ENCODE measurements at places on chromosomes 1 and 21.

- DNase-seq = no peak
Measured at GRCh38 chr1:109864930-109865612, 45.6 kb upstream of the CSF1 start.

- no peak for DNase-seq
Measured at GRCh38 chr1:167934426-167935215, 1.9 kb upstream of the DCAF6 start.

DNA sequence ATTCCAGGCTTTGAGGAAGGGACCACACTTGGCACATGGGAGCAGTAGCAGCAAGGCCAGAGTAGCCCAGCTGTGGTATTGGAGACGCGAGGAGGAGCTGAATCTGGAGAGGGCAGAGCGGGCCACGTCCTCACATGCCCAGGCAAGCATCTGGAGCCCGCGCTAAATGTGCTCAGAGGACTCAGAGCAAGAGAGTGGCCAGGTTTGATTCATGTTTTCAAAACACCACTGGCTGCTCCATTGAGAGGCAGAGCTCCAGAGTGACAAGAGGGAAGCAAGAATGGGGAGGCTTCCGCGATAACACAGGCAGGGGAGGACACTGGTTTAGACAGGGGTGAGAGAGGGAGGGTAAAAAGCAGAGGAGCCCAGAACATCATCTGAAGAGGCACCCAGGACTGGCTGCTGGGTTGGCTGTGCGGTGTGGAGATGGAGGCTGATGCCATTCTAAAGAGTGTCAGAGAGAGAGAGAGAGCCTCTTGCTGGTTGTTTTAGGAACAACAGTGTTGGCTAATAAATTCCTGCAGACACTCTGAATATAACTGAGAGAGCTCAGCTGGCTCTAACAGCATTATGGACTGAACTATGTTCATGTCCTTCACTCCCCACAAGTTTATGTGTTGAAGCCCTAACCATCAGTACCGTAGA lies 32.3 kb downstream of the RCAN1 start:
- DNase-seq = no peak

DNA sequence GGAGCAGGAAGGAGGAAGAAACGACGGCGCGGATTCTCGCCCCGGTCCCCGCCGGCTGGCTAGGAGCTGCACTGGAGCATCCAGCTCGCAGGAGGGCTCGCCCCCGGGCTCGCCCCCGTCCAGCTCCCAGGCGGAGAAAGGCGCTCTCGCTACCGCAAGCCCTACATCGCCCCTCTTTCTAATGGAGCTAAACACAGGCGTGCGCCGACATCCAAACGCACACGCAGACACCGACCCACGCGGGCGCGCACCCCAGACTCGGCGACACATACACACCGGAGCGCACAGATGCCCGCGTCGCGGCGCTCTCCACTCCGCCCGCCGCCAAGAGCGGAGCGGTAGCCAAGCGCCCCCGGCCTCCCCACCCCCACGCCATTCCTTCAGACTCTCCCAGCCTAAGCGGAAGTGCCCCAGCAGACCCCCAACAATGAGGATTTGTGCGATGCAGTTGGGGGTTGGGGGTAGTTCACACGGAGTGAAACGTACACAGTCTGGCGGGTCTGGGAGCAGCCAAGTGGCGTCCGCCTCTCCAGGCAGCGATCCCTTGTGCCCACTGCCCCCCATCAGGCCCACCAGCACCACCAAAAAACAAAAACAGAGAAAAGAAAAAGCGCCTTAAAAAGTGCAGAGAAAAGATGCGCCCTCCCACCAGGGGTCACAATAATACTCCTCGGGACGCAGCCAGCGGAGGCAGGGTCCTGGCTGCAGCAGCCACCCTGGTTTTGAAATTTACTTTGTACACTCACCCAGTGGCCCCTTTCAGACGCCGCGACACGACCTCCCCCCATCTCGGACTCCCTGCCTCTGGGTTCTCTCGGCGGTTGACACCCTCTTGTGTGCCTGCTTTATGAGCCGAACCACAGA lies 1.4 kb downstream of the DAB1 start:
- DNase-seq = no peak

- DNase-seq = no peak
Measured at GRCh38 chr1:187396226-187396625, 567.5 kb downstream of the PLA2G4A start.

GRCh38 chr1:232123775-232124659 lies 497.4 kb downstream of the DISC1 start:
- DNase-seq = no peak

GRCh38 chr1:168297019-168297730 lies 16.5 kb downstream of the TBX19 start:
- no peak for DNase-seq

- DNase-seq = no peak
Measured at GRCh38 chr1:96308314-96308713, 413.3 kb upstream of the PTBP2 start.

- DNase-seq = no peak
Measured at GRCh38 chr1:11800756-11801433, 4.9 kb downstream of the MTHFR start.

- no peak for DNase-seq
Measured at GRCh38 chr1:47758341-47759250, 238.6 kb downstream of the TRABD2B start.

- no peak for DNase-seq
Measured at GRCh38 chr1:172733815-172734214, 74.9 kb downstream of the FASLG start.

DNA sequence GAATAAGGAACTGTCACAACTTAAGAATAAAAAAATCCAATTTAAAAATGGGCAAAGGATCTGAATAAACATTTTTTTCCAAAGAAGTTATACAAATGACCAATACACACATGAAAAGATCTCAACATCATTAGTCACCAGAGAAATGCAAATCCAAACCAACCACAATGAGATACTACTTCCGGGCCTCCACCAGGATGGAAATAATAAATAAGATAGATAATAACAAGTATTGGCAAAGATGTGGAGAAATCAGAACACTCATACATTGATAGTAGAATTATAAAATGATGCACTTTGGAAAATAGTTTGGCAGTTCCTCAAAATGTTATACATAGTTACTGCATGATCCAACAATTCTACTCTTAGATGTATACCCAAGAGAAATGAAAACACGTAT lies 18.7 kb downstream of the ZSWIM5 start:
- no peak for DNase-seq

- DNase-seq = no peak
Measured at GRCh38 chr1:100718581-100718980, 961 bp upstream of the VCAM1 start.

DNA sequence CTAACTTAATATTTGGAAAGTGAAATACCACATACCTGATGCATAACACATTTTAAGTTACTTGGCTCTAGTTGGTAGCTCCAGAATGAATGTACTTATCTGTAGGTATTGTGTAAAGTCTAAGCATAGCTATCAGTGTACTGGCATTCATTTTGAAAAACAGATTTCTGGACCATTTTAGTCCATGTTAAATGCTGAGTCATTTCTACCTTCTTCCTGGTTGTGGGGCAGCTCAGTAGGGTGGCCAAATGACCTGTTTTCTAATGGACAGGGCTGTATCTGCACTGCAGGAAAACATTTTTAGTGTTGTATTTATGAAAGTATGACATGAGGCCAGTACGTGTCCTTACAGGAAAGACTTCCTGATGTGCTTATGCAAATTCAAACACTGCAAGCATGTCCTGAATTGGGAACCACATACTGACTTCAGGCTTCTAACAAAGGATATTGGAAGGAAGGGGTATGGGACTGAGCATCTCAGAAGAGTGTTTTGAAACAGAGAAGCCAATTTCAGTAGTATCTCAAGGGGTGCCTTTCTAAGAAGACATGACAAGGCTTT lies 300.3 kb upstream of the B3GALT2 start:
- DNase-seq = no peak

- no peak for DNase-seq
Measured at GRCh38 chr1:196887515-196888239, at the start of gene CFHR4. CFHR4 (plus strand) TSS chr1:196888052; CDS start chr1:196888151, 99 bp downstream.

GRCh38 chr1:172442404-172442803 lies 1.5 kb downstream of the PIGC start:
- no peak for DNase-seq

DNA sequence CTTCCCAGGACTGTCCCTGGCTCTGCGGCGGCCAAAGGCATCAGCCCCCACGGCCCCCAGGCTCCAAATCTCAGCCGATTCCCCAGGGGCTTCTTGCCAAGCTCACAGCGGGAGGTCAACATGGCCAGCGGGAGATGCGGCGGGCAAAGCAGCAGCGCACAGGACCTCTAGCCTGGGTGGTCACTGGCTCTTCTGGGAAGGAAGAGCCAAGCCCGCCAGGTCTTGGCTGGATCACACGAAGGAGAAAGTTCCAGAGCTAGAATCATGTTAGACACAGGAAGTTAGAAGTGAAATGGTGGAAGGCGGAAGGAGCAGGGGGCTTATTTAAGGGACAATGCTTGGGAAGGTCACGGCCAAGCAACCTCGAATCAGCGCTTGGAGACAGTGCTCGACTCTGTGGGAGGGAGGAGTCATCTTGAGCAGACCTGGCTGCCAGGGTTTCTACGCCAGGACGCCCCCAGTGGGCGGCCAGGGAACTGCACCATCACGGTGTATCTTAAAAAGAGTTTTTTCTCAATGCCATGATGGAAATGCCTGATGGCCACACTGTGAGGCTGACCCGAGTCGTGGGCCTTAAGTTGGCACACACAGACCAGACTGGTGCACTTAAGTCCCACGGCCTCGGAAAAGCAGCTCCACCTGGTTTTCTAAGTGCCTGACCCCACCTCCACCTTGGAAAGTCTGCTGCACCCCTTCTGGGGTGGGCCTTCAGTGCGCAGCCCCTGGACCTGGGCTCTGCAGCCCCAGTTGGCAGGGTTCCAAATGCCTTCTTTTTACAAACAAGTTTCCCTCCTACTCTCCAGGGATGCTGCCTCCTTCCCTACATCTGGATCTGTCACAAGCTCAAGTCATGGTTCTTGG lies 29.3 kb downstream of the SLC66A1 start:
- peak; percentile 87 for DNase-seq

DNA sequence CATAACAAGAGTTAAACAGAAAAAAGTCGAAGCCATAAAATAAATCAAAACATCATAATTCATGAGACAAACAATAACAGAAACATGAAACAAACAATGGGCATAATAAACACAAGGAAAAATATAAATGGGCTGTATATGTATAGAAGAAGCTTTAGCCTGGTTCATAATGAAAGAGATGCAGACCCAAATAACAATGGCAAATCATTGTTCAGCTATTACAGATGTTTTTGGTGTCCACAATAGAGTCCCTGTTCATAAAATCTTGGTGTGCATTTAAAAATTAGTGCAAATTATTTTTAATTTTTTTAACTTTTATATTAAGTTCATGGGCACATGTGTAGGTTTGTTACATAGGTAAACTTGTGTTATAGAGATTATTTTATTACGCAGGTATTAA lies 1185.9 kb upstream of the B3GALT2 start:
- no peak for DNase-seq

- no peak for DNase-seq
Measured at GRCh38 chr1:2009101-2010053, 5.8 kb upstream of the CFAP74 start.

DNA sequence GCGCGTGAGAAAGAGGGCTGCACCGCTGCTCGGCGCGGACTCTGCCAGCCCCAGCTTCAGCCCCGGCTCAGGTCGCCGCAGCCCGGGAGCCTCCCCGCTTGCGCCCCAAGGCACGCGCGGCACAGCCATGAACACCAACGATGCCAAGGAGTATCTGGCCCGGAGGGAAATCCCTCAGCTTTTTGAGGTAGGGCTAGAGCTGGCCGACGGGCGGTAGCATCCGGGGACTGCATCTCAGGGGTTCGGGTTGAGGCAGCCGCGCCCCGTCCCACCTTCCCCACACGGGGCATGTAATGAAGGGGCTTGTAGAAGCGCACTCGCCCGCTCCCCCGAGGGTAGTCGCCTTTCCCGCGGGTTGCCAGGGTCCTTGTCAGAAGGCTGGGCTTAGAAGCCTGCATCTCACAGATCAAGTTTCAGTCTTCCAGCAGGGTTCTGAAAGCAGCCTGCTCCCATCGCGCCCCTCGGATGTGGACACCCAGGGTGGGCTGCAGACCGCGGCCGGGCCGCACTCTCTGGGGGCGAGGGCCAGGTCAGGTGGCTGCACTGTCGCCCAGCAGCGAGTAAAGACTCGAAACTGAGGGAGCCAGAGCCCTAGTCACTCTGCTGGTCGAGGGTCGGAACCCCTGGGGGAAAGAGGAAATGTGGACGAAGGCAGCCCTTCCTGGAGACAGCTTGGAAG lies 507 bp downstream of the AK5 start:
- DNase-seq = no peak

DNA sequence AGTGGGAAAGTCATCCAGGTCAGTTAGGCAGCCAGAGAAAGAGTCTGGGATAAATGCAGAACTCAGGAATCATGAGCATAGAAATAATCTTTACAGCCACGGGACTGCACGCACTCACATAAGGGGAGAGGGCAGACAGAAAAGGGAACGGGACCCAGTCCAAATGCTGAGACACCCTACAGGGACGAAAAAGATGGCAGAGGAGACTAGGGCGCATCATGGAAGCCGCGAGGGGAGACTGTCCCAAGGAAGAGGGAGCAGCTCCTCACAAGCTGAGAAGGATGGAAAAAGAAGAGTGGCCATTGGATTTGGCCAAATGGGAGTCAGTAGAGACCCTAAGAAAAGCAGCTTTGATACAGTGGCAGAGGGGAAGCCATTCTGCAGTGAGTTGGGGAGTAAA lies 102.9 kb upstream of the TLR5 start:
- no peak for DNase-seq

DNA sequence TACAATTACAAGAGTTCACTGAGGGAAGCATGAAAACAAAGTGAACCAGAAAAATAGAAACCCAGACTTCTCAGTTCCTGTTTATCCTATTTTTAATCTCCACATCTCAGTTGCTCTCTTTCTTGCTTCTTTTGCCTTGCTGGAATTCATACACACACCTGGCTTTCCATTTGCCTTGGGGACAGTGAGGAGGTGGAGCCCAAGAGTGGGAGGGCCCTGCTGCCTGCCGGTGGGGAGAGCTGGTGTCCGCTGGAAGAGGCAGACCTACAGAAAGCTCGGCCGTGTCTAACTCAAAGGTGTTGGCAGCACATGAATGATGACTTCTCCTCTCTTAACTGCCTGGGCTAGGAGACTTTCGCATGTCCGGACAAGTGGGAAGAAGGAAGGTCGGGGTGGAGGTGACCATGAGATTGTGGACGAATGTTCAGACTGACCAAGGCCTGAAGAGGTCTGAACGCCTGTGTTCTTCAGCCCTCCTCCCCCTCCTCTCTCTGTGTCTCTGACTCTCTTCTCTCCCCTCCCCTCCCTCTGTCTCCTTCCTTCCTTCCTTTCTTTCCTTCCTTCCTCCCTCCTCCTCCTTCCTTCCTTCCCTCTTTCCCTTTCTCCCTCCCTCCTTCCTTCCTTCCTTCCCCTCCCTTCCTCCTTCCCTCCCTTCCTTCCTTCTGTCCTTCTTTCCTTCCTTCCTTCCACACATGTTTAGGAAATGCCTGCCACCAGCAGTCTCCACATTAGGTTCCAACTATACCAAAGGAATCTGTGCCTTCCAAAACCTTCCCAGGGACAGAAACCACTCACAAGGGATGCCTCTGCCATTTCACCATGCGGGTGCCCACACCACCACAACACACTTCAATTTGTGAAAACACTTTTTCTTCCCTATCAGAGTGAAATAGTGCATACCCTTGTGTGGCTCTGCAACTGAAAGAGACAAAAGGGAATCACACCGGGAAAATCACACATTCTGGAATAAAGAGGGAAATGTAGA lies 157.3 kb upstream of the RUNX1 start:
- no peak for DNase-seq

All from activated T-cell treated with anti-CD3 and anti-CD28 coated beads, Interleukin-2, amount 50 U/mL, for 24 hours (primary cell).